ENCODE measurements at places on chromosomes 16 and 17.

DNA sequence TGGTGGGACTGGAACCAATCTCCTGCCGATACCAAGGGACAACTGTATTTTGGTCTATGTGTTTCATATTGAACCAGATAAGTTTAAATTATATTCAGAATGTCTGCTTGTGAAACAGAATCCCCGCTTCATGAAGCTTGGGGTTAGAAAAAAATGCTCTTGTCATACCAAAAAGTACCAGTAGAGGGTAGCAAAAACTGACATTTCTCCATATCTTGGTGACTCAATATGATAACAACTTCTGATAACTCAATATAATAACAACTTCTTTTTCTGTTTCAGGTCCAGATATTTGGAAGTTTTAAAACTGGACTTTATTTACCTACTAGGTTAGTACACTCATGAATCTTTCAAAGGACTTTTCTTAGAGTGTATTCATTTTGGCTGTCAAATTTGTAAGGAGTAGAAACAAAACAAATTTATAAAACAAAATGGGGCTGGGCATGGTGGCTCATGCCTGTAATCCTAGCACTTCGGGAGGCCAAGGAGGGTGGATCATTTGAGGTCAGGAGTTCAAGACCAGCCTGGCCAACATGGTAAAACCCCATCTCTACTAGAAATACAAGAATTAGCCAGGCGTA is 52.3 kb upstream of the ADCY7 start:
- peak; percentile 54 for DNase-seq

DNA sequence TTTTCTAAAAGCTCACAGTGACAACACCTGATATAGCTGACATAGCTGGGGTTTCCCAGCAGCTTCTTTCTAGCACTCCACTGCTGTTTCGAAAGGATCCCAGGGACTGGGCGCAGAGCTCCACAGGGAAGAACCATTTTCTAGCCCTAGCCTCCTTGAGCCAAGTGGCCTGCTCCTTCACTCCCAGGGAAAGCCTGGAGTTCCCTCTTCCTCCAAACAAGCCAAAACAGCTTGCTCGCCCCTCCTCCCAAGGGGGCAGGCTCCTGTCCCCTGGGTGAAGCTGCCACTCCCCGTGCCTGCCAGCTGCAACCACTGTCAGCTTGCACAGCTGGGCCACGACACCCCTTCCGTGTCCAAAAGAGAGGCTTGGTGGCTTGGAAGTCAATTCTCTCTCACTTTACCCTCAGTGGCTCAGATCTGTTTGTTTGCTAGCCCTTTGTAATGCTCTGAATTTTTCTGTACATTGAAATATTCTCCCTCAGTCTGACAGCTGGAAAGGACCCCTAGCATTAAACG is 59.8 kb downstream of the CYTH1 start:
- no peak for DNase-seq

GRCh38 chr16:17001471-17001870 is 469.3 kb downstream of the XYLT1 start:
- DNase-seq = no peak

DNA sequence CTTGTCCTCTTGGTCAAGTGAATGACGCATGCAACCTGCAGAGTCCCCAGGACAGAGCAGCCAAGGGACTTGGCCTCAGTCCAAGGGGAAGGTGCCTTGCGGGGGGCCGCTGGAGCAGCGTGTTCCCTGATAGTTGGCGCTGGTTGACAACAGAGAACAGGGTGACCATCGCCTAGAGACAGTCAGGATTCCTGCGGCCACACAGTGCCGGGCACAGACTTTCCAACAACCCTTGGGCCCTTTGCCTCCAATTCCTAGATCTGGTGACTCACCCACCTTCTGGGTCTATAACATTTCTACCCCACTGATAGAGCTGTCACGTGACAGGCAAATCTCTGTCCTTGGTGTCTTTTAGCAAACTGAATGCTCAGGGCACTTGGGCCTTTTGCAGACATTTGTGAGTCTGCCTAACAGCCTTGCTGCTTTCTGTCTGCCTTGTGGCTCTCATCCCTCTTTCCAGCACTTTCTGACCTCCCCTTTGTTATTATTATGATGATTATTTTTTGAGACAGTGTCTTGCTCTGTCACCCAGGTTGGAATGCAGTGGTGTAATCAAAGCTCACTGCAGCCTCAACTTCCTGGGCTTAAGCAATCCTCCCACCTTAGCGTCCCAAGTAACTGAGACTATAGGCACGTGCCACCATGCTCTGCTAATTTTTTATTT is 11.9 kb upstream of the TEDC2 start:
- DNase-seq = no peak

- no peak for DNase-seq
Observed at GRCh38 chr16:78326731-78327130, 227.3 kb downstream of the WWOX start.

DNA sequence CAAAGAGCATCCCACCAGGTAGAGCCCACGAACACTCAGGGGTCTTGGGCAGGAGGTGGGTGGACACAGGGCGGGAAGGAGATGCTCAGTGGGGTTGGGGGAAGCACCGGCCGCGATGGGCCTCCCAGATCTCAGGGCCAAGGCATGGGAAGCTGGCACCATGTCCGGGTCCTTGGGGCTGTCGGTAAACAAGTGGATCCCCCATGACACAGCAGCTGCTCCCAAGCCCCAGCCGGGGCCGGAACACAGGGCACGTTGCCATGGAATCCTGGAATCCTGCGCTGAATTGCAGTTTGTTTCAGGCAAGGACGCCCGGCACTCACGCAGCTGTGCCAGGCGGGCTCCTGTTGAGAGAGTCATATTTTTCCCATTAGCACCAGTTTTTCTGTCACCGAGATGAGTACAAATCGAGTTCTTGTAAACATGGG is 23.0 kb upstream of the CHMP6 start:
- DNase-seq = peak; percentile 58

DNA sequence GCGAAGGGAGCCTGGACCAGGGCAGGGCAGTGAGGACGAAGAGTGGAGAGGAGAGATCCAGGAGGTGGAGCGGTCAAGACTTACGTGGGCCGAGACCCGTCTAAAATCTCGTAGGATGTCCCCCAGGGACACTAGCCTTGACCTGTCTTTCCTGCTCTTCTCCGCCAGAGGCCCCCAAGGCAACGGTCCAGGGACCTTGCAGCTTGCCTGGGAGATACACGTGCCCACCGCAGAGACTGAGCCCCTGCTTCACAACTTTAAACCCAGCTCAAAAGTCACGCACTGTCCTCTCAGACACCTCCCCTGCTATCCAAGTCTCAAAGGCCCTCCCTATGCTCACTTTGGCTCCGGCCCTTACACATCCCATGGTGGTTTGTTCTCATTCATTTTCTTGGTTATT is 9.4 kb downstream of the TIGD7 start:
- DNase-seq = no peak

DNA sequence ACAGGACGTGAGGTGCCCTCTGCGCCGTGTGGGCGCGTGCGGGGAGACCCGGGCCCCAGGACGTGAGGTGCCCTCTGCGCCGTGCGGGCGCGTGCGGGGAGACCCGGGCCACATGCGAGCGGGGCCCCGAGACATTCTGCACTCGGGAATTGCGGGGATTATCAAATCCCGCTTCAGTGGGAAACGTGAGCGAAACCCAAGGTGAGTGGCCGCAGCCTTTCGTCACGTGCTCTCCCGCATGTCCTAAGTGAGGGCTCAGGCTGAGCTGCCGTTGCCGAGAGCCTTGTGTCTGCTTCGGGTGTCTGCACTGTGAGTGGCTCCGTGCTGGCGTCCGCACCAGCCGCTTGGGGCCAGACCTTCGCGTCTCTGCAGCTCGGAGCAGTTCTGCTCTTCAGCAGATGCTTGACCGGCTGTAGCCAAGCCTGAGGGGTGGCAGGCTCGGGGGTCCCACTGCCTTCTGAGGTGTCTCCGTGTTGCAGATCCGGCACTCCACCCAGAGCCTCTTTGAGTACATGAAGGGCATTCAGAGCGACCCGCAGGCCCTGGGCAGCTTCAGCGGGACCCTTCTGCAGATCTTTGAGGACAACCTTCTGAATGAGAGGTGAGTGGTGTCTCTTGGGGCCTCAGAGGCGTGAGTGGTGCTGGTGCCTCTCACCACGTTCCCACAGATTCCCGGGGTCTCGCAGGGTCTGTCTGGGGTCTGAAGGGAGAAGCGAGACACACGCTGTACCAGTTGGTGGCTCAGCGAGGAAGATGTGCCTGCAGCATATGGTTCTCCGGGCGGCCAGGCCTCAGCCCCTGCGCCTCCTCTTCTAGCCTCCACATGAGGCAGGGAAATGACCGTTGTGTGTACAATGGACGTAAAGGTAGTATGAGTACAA is 90.5 kb upstream of the ZNF750 start:
- DNase-seq = no peak

GRCh38 chr17:56815711-56816110 is 18.0 kb downstream of the C17orf67 start:
- peak; percentile 48 for DNase-seq

GRCh38 chr17:4170639-4171280 is 27.8 kb downstream of the CYB5D2 start:
- DNase-seq = no peak

DNA sequence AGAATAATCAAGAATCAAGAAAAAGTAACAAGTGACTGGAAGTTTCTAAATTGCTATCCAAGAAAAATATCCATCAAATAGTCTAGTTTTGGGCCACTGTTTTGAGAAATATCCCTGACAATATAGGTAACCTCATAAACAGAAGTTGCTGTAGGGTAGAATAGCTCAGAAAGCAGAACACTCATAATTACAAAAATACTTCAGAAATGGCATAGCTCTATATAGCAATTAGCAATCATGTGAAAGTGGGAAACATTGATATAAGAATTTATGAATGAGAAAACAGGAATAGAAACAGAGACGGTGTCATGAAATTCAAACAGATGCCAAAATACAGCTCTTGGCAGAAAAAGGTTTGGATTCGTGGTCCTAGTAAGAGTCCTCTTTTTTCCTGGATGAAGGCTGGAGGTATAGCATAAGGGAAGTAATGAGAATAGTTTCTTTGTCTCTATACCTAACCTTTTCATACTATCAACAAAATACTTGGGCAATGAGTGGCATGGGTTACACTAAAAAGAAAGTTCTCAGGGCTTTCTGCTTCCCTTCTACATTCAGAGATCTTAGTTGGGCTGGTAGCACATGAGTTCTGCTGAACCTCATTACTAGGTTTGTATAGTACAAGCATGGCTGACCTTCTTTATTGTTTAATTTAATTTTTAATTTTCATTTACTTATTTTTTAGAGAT is 33.5 kb downstream of the SPAG9 start:
- peak; percentile 7 for DNase-seq

DNA sequence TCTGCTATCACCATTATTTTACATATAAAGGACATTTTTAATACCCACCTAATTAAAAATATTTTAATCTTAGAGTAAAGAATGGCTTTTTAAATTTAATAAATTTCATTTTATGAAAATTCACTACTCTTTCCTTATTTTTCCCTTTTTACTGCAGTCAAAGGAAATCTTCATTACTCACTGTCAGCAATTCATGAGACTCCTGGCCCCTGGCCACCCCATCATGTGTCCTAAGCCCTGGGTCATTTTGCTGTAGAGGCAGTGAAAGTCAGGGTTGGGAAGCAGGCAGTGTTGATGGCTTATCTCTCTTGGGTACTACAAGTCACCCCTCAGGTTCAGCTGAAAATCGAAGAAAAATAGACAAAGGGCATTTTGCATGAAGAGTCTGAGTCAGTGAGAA is 468.6 kb upstream of the CCL2 start:
- DNase-seq = no peak
